Naive thymus-derived CD4-positive, alpha-beta T cell (primary cell): ENCODE measurements at places on chromosomes 7 and 10.

DNA sequence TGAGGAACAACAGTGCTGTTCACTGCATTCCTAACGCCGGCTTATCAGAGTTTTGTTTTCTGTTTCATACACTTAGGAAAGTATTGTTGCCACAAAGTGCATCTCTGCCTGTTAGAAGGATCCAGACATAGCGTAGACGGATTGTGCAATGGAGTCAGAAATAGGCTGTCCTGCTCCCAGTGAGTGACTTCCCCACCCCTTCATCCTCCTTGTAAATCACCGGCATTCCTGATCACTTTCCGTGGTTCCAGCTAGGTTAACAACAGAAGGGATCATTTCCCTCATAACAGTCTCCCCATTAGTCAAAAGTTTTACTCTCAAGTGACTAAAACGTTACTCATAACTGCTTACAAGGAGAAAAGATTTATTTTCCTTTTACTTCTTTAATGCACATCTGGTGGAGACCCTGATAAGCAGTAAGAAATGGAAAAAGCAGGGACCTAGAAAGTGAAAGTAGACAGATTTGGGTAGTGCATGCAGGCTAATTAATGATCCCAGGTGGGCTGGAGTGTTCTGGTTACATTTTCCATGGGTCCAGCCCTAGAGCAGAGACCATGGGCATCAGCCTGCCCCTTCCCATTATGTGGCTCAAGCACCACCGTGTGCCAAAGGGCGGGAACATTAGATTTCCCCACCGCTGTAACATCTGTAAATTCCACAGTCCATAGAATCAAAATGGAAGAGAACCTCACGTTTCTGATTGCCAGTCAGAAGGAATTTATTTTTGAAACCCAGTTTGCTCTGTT lies 395.1 kb upstream of the GALNT17 start:
- no peak for DNase-seq

- DNase-seq, result peak; percentile 47
Measured at GRCh38 chr7:140653319-140654108, 12.9 kb upstream of the DENND2A start.

DNA sequence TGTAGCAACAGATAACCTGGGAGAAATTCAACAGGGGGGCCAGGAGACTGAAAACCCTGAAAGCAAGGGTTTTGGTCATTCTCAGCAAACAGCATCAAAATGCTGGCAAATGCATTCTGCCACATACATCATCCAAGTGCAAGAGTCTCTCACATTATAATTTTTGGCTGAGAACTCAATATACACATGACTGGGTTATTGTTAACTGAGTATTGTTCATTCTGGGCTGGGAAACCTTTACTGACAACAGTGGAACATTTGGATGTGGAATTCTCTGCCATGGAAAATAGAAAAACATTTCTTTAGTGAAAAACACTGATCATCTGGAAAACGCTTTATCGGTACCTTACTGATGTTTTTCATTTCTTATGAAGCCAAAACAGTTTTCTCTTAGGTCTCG lies 73.1 kb upstream of the MET start:
- no peak for DNase-seq

- DNase-seq, result no peak
Measured at GRCh38 chr7:11592699-11593098, 239.3 kb downstream of the THSD7A start.

DNA sequence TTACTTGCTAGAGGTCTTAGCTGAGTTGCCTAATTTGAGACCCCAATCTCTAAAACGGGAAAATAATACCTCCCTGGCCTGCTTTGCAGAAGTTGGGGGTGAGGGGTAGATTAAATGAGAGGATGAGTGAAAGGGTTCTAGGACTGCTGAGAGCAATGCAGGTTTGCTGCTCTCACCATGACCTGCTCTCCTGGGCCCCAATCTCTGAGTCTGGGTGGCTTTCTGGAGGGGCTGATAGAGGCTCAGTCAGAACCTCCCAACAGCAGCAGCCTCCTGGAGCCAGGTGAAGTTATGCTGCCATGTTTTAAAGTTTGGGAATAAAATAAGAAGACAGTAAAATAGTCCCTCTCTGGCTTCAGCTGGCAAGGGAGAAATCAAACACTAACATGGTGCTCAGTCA lies 7.3 kb downstream of the UROS start:
- no peak for DNase-seq

GRCh38 chr7:77579797-77580196 lies 42.7 kb downstream of the PTPN12 start:
- DNase-seq, result no peak
